ENCODE measurements at places on chromosomes 12 and 14.
A peak's percentile ranks its signal among the peaks of the same experiment; 100 is the strongest.

- peak; percentile 9 for DNase-seq
These were observed 10.5 kb upstream of the SSTR1 start for GRCh38 chr14:38197001-38197783.

- DNase-seq, result no peak
These were observed 291.4 kb upstream of the OR4E1 start for GRCh38 chr14:21965042-21965441.

GRCh38 chr12:31220633-31221550, 105.1 kb downstream of the SINHCAF start:
- peak; percentile 75 for DNase-seq

DNA sequence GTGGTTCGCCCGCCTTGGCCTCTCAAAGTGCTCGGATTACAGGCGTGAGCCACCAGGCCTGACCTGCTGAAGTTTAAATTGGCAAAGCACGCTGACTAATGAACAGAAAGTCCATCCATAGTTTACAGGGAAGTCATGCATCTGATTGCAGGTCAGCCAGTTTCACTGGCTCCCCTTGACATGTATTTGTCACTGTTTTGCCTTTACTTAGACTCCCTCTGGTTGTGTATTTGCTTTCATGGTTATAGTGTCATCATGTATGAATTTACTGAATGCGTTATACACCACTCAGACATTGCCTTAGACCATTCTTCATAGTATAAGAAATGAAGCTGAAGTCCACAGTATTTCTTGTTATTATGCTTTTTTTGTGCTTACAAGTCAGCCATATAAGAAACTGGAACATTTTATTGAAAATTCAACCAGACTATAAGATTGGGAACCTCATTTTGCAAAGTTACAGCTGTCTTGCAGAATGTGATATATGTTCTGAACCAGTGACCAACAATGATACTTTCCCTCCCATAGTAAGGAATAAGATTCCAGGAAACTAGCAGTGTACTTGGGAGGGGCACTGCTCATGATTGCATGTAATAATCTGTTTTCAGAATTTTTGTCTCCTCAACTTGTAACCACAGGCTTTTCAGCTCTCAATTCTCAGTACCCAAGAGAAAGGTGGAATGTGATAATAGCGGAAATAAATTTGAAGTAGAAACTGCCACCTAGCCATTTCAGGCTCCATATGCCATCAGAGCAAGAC, 51.9 kb upstream of the ATF7IP start:
- no peak for DNase-seq

DNA sequence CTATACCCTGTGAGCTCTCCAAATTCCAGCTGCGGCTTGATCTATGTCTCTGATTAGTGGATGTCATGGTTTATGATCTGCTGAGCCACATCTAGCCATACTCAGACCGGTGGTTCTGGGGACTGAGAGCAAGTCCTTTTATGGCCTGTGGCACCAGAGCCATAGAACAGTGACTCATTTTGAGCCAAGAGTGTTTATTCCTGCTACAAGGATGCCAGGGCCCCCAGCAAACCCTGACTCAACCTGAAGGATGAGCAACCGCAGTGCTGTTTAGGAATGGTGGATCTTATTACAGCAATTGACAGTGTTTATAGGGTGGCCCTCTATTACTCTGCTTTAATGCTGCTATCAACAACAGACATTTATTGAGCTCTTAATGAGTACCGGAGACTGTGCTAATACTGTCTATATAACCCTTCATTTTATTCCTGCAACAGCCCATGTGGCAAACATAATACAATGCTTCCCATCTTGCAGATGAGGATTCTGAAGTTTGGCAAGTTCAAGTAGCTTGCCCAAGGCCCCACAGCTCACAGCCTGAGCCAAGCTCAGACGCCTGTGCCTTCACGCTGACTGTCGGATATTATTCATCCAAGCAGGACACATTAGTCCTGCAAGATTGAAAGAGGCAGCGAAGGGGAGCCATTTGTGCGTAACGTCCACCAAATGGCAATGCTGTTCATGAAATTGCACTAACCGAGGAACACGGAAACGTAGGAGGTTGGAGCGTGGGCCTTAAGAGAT, 273.6 kb upstream of the PWP1 start:
- no peak for DNase-seq

GRCh38 chr12:128644664-128645296, 179.0 kb downstream of the SLC15A4 start:
- peak; percentile 40 for DNase-seq
